ENCODE measurements at places on chromosomes 7 and 10.

GRCh38 chr7:137771679-137772078 lies 75.1 kb downstream of the DGKI start:
- no peak for DNase-seq

DNA sequence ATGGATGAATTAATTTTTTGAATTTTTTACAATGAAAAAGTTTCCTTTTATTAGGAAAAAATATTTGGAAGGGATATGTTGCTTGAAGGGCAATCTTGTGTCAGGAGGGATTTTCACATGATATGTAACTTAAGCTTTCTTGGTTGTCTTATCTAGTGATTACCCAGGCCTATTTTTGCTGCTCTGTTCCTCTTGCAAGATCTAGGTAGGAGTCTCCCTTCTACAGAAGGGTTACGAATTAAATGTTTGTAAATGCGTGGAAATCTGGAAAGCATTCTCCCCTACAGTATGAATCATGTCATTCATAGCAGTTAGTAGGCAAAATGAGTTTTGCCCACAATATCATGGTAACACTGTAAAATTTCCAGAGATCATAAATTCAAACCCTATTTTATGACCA lies 57.7 kb upstream of the CDK14 start:
- no peak for DNase-seq

DNA sequence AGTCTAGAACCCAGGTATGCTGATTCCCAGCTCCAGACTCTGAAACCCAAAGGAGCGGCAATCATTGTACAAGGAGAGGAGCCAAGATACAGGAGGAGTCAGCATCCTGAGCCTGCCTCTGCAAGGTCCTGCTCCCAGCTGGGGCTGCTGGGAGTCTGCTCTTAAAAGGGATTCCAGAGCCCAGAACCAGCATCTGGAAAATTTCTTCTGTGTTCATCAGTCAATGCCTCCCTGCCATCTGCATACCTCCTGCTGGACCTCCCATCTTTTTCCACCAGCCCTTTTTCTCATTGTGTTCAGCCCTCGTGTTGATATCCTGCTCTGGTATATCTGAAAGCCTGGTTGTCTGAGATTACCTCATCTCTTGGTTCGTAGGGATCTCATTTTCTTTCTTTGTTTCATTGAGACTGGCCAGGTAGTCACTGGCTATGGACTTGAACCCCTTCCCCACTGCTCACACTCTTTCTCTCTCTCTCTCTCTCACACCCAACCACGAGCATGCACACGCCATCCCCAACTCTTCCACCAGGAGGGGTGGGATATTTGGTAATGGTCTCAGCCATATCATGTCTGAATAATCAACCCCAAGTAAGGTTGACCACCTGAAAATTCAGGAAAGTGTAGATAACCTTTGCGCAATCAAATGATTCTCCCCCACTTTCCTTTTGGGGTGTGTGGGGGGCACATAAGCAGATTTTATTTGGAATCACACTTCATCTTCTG lies 608.8 kb downstream of the LRMDA start:
- no peak for DNase-seq

DNA sequence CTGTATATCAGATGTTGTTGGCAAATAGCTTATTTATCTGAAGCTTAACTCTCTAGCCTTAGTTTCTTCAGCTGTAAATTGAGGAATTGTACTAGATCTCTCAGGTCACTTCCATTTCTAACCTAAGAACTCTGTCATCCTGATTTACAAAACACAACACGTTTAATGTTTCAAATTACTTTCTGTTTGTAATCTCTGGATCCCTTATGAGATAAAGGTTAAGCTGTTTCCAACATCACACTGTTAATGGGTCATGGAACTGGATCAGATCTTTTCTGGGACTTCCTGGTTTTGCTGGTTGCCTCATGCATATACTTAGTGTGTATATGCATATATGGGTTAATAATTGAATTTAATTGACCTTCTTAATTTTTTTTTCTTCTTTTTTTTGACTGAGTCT lies 9.9 kb downstream of the SAMD8 start:
- DNase-seq, result no peak

DNA sequence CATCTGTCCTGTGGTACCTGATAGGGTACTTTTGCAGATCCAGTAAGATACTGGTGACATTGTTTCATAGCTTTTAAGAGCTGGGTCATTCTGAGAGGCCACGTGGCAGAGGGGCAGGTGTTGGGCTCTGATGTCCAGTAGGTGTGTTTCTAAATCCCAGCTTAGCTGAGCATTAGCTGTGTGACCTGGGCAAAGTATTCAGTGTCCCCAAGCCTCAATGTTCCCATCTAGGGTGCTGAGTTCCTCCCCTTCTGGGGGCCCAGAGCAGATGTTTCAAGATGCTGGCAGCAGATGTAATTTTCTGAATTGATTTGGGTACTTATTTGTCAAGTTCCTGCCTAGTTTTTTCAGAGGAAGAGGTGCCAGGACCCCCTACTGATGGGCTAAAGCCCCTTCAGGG lies 52.9 kb downstream of the NEURL1 start:
- no peak for DNase-seq

GRCh38 chr10:54470324-54470631 lies 330.8 kb downstream of the PCDH15 start:
- no peak for DNase-seq

DNA sequence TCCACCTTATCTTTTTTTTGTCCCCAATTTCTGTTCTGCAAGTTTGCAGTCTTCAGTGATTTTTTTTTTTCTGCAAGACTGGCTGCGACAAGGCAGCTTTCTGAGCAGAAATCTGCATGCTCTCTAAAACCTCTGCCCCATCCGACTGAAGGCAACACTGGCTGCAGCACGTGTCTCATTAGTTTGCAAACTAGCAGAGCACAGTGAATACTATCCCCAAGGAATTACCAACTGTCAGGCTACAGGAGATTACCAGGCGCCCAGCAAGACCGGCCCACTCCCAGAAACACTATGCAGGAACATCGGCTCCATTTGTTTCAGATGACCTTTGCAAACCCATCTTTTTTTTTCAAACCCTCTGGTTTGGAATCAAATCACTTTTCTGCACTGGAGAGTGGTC lies 538.8 kb downstream of the SORCS1 start:
- DNase-seq, result no peak

- DNase-seq, result no peak
These were observed 49.5 kb downstream of the UBE3C start for GRCh38 chr7:157188091-157188665.

- DNase-seq, result no peak
These were observed 111.1 kb downstream of the CPED1 start for GRCh38 chr7:121099572-121099971.

DNA sequence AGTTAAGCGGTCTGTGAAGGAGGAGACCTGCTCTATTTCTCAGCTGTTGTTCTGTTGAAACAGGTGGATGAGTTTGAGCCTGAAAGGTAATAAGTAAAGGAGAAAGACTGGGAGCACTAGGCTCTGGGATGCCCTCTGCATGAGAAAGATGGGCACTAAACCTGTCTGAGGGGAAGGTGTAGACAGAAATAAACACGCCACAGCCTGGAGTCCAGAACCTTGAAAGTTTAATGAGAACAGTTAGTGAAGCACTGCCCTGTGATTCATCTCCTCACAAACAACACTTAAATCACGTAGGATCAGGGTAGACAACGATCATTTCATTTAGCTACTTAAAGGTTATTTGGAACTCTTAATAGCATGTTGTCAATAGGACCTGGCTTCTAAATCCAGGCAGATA lies 193.1 kb downstream of the PHTF2 start:
- no peak for DNase-seq

DNA sequence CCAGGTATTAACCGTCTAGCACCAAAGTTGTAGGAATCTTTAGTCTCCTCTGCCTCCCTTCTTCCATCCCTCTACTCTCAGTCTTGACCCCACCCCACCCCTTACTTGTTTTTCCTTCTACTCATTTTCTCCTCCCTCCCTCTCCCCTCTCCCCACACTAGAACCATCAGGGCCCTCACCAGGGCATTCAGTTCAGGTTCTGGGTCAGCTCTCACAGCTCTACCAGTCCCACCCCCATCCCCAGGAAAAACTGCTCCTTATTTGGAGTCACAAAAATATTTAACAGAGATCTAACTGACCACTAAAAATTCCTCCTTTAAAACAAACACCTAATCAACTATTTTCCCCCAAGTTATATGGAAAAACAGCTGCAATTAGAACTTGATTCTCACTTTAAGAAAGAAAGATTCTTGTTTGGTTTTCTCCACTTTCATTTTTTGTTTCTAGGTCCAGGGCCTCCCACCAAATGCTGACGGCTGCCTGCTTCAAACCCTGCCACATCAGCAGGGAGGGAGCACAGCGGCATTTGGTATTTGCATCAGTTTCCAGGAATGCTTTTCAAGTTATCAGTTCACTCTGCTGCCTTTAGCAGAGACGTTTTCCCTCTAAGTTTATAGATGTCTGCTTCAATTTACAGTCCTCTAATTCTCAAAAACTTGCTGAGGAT lies 2.8 kb upstream of the COL1A2 start:
- DNase-seq, result no peak

- no peak for DNase-seq
These were observed 5.4 kb downstream of the PIK3CG start for GRCh38 chr7:106870528-106870927.

DNA sequence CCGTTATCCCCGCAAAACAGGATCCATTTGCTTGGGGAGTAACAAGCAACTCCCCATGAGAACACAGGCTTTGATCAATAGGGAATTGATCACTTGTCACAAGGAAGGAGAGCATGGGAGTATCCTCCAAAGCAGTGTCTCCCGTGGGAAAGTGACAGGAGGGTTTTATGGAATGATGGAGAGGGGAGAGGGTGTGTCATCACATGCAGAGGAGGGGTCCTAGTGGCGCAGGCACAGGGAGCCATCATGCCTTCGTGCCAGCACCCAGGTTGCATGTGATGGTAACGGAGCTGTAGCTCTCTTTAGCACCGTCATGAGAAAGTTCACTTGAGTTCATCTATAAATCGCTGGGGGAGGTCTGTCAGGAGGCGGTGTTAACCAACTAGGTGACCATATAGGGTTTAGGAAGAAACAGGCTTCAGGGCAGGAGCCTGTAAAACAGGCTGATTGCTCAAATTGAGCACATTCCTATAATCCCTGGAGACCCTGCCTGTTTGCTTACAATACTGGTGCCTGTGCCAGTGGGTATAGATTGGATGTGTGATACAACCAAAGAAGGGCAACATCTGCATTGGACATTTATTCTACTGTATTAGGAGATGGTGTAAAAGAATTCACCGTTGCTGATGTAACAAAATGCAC lies 428.5 kb downstream of the GALNT17 start:
- DNase-seq, result no peak

DNA sequence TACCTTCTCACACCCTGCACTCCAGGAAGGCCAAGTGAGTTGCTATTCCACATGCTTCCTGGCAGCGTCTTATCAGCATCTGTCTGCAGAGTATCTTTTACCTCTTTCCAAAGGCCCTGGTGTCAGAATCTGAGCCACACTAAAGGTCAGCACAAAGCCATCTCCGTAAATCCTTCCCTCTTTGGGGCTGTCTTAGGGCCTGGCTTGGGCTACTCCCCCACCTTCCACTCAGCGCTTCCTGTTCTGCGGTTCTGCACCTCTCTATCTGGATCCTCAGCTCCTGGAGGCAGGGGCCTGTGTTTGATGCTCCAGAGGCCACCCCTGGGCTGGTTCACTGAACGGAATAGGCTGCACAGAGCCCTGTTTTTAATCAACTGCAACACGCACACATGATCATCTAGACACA lies 334.8 kb upstream of the GALNT17 start:
- no peak for DNase-seq

GRCh38 chr7:67496589-67496988 lies 500.0 kb downstream of the TYW1 start:
- DNase-seq, result no peak

DNA sequence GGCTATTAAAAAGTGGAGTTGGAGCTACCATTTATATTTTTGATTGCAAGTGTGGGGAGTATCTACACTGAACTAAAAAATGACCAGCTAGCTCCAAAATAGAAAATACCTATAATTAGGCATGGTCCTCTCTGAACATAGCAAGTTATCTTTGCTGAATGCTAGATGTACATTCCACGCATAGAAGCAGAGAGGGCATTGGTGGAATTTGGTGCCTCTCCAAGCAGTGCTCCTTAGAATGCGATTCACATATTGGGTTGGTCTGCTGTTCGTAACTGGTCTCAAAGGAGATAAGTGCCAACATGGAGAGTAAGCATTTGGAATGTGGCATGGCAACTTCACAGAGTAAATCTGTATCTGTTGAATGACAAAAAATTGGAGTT lies 196.2 kb downstream of the PTN start:
- DNase-seq, result no peak

- DNase-seq, result no peak
These were observed 9.4 kb downstream of the STRIP2 start for GRCh38 chr7:129443612-129444011.

DNA sequence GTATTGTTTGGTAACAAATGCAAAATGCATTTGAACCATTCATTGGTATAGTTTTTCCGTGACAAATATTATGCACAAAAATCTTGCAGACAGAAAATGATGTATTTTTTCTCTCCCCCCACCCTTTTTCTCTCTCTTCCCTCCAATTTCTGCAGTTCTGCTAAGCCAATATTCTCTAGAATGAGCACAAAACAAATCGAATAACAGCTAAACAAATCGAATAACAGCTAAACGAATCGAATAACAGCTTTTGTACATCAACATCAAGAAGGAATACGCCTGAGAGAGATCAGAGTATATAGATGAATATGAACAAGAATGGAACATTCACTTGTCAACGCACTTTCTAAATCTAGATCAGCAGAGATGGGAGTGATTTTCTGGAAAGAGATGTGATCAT lies 108.0 kb upstream of the KMT2E start:
- DNase-seq, result no peak

- DNase-seq, result no peak
These were observed 79.6 kb downstream of the BMPR1A start for GRCh38 chr10:86836044-86836443.

DNA sequence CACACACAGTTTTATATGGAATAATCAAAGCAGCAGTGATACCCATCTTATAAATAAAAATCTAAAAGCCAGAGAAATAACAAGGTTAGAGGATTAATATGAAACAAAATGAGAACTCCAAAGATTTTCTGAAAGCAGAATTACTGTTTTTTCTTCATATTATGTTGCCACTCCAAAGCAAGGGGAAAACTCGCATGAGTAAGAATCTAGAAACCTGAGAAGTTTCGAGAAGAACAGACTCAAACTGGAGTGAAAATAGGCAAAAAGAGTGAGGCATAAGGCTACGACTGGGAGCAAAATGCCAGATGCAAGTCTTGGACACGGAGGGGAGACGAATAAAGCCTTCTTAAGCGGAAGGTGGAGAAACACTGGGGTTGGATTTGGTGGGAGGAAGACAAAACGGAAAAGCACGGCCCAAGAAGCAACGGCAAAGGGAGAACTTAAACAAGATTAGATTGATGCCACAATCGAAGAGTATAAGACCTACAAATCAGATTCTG lies 923 bp downstream of the TNPO3 start:
- DNase-seq, result no peak

- DNase-seq, result no peak
These were observed 20.9 kb downstream of the GPR146 start for GRCh38 chr7:1065263-1065584.

- peak; percentile 66 for DNase-seq
These were observed 151.5 kb downstream of the ANK3 start for GRCh38 chr10:60237977-60238758.

GRCh38 chr7:42194238-42194637 lies 42.8 kb downstream of the GLI3 start:
- DNase-seq, result no peak

GRCh38 chr7:16526742-16527540 lies at the start of gene LRRC72:
TSS of gene LRRC72 (plus strand) at chr7:16526825. CDS start at chr7:16526953, 128 bp downstream.
- no peak for DNase-seq

GRCh38 chr10:50857579-50857978 lies 27.8 kb downstream of the A1CF start:
- no peak for DNase-seq

GRCh38 chr7:48307041-48307714 lies 135.9 kb downstream of the ABCA13 start:
- no peak for DNase-seq

GRCh38 chr10:50556237-50557120 lies 67.3 kb downstream of the SGMS1 start:
- no peak for DNase-seq
